ENCODE measurements at places on chromosomes 12 and 14.

GRCh38 chr14:23112359-23113178 lies 6.5 kb downstream of the CEBPE start:
- DNase-seq, result no peak

DNA sequence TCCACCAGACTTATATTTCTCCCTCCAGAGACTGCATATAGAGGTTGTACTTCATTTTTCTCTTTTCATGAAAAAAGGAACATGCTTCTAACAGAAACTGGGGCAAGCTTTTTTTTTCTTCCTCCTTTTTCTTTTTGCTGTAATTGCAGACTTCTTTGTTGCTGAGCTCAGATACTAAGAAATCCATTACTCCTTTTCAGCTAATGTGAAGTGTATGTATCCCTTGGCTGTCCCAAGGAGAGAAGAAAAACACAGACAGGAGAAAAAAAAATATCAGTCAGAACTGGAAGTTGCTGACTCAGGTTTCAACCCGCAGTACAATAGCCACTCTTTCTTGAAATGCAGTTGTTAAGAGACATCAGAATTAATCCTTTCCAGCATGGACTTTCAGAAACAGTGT lies 1248.4 kb downstream of the LRFN5 start:
- DNase-seq, result no peak

- peak; percentile 74 for DNase-seq
Measured at GRCh38 chr14:103910262-103910935, 17.9 kb upstream of the TDRD9 start.

DNA sequence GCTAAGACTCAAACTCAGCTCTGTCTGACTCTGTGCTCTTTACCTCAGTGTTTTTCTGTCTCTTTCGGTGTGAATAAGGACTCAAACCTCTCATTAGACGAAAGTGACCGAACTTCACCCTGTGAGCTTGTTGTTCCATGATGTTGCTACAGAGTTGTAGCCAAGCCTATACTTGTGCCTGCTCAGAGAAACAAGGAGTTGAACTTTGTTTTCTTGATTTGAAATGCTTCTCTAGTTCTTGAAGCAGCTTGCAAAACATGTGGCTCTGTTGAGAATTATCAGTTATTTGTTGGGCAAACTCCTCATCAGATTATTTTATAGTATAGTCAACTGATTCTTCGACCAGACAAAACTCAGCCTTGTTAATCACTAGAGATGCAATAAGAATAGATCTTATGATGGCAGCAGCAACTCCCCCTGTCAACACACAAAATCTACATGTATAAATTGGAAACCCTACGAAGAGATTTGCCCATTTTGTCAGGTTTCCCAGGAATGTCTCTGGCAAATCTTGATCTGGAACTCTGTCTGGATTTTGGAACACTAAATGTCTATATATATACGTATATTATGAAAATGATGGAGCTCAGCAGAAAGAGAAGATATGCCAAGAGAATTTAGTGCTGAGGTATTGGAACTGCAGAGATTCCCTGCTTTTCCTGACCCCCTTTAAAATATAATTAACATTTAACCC lies 146.8 kb downstream of the TTLL5 start:
- no peak for DNase-seq

- DNase-seq, result no peak
Measured at GRCh38 chr12:108131657-108132126, 2.6 kb downstream of the WSCD2 start.

GRCh38 chr12:64459394-64459891 lies 7.5 kb downstream of the TBK1 start:
- no peak for DNase-seq

- no peak for DNase-seq
Measured at GRCh38 chr14:23542261-23542660, 9.3 kb downstream of the ZFHX2 start.

DNA sequence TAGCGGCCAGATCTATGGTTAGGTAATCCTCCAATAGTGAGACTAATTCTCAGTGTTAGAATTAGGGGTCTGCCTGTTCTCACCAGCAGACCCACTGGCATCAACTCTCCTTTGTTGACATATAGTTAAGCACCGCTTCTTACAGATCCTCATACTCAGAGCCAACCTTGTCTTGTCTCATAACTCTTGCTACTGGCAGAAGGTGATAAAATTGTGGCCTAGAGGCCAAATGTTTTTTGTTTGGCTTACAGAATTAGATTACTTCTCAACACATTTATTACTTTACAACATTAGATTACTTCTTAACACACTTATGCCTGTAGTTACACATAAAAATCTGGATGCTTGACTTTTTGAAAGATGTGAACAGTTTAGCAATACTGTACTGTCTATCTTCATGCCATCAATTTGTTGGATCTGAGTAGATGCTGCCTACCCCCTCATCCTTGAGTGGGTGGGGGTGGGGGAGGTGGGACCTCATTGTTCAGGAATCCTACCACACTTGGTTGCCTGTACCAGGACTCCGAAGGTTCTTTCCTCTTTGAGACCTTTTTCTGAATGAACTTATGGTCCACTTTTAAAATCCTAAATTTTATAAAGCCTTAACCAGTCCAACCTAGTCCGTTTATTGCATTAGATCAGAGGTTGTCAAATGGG lies 7.0 kb downstream of the MTHFD1 start:
- DNase-seq, result no peak

DNA sequence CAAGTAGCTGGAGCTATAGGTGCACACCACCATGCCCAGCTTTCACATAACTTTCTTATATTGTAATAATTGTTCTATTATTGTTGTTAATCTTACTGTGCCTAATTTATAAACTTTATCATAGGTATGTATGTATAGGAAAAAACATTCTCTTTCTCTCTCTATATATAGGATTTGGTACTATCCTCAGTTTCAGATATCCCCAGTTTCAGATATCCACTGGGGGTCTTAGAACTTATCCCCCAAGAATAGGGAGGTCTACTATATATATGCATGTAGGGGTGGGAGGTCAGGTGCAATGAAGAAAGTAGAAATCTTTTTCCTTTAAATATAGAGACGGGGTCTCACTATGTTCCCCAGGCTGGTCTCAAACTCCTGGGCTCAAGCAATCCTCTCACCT lies 70.9 kb upstream of the STRN3 start:
- no peak for DNase-seq

- DNase-seq, result no peak
Measured at GRCh38 chr12:31506515-31507306, 84.2 kb downstream of the DENND5B start.

DNA sequence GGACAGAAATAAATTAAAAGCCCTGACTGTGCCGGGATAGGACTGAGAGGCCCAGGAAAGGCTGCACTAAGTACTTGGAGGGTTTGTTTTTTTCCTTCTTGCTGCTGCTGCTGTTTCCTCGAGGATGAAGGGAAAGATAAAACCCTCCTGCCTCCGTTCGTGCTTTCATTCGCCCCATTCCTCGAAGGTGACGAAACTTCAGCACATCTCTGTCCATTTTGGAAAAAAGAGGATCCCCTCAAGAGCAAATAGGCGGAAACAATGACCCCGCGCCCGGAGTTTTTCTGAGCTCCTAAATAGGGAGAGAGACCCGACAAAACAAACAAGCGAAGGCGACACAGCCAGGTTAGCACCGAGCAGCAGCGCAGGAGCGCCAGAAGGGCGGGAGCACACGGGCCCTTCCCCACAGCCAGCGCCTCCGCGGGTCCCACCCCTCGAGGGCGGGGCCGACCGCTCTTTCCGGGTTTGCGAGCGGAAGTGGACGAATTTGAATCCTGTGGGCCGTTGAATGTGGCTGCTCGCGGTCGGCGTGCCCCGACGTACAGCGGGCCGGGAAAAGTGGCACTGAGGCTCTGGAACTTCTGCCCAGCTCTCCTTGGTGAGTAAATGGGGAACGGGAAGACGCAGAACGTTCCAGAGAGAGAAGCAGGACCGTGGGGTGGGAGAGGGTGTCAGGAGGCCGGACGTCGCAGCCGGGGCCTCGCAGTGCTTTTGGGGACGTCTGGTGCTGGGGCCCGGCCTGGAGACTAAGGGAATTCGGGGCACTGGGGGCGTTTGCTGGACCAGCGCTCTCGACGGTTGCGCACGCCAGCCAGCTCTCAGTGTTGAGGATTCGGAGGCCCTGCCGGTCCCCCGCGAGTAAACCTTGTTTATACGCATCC lies at the start of gene G2E3:
Gene G2E3 (plus strand): TSS at position 484 of the 881 bp plus-strand sequence. CDS start 21,922 bp downstream, outside the sequence.
- peak; percentile 84 for DNase-seq

DNA sequence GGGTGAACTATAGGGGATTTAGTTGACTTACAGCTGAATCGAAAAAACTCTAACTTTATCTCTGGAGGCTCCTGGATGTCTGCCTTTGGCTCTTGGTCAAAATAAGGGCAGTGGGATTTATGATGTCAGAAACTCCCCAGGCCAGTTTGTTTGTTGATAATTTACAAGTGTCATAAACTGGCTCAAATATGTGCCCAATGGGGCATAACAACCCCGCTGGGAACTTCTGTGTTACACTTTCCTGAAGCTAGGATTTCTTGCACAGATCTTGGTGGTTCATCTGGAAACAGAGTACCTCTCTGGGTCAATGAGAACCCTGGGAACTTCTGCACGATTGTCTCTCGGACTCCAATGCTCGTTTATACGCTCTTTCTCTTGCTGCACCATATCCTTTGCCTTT lies 58.7 kb upstream of the MUCL1 start:
- DNase-seq, result no peak

Measured in CD4-positive, alpha-beta T cell treated with Interleukin-6 at 100 ng/mL for 8 hours (primary cell).